ENCODE measurements at places on chromosomes 2 and 18.

- DNase-seq = peak; percentile 45
Observed at GRCh38 chr2:226190479-226191252, 609.0 kb downstream of the IRS1 start.

GRCh38 chr2:187576906-187577305 lies 22.7 kb upstream of the TFPI start:
- DNase-seq = no peak

GRCh38 chr18:33841221-33841967 lies 263.4 kb downstream of the ASXL3 start:
- no peak for DNase-seq

DNA sequence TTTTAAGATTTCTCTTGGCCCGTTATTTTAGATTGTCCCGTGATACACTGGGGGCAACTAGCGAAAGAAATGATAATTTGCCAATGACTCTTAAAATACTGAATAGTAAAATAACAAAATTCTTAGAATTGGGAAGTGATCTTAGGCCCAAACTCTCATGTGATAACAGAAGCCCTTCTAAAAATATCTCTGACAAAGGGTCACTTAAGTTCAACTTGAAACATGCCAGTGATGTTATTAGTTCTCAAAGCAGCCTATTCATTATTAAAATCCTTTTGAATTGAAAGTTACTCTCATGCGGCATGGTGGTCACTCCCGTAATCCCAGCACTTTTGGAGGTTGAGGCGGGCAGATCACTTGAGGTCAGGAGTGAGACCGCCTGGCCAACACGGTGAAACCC lies 920.9 kb downstream of the NRXN1 start:
- no peak for DNase-seq

DNA sequence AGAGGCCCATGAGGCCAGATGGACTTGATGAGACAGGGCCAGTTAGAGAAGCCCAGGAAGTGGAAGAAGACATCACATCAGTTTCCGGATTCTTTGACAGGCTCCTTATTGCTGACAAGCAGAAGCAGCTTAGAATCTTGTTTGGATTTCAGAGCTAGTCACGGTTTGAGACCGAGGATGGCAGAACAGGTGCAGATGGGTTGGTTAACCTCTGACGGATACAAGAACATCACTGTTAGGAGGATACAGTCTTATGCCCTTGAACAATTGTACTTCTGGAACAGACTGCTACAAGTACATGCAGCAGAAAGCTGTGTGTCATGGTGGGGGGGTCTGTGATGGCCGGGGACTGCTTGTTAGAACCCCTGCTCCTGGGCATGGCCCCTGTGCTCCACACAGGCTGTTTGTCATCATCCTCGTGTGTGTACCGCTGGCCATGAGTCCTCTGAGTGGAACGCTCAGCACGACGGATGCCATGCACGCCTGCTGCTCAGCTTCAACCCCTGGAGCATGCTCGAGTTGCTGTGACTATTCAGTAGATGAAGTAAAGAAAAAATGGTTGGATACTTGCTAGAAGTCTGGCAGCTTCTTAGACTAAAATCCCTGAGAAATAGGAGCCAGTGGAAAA lies 217.7 kb downstream of the SH3RF3 start:
- DNase-seq = no peak

- peak; percentile 57 for DNase-seq
Observed at GRCh38 chr2:196361606-196362326, 190.4 kb upstream of the STK17B start.

DNA sequence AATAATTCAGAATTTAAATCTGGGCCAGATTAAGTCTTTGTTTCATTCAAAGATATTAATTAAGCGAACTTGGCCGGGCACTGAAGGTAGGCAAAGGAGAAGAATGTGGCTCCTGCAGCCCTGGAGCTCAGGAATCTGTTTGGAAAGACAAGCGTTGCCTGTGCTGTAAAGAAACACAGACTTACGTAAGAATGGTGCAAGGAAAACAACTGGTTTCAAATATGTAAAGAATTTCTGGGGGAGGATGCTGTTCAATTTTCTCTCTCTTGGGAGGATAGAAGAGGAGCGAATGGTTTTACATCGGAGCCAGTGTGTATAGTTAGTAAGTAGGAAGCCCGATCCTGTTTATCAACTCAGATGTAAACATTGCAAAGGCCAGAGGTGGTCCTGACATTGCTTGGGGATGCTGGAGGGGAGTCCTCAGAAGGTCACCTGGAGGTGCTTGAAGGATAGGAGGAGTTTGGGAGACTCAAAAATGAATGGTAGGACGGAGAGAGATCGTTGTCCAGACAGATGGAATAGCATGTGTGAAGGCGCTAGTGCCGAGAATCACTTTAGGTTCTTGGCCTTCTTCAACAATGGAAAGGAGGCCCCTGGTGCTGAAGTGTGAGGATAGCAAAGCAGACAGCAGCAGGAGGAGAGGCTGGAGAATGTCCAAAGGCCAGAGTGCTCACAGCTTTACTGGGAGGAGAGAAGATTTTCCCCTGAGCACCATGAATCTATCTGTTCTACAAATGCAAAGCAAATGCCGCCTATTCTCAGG lies 456.1 kb downstream of the LPIN1 start:
- DNase-seq = peak; percentile 60

Data from fibroblast of upper back skin (primary cell).